H7 (cell line): ENCODE measurements at places on chromosomes 3 and 15.

DNA sequence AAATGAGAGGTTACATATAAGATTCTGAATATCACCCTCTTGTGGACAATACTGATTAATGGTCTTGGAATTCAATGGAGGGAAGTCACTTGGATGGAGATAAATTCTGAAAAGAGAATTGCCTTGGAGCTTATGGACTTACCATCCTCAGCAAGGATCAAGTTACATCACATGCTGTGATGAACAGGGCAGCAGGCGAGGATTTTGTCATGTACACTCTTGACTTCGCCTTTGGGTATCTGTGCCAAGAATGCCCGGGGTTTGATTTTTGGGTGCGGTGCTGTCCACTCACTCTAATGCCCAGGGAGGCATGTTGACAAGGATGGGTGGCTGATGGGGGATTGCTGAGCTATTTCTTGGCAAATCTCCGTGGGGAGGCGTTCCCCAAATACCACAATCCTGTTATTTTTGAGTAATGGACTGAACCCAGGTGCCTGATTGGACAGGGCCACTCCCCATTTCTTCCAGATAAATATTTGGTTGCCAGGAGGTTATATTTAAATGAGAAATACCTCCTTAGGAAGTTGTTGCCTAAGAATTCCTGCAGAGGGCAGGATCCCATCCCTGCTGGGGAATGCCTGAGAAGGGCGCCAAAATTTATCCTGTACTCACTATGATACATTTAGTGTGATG lies 96.3 kb downstream of the TPRG1 start:
- DNase-seq = peak; percentile 38

DNA sequence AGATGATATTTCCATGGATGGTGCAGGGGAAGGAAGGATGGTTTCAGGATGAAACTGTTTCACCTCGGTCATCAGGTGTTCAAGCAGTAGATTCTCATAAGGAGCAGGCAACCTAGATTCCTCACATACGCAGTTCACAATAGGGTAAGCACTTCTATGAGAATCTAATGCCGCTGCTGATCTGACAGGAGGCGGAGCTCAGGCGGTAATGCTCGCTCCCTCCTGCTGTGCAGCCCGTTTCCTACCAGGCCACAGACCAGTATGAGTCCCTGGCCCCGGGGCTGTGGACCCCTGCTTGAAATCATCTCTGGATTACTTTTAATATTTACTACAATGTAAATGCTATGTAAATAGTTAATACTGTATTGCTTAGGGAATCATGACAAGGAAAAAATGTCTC lies 241.8 kb downstream of the ROBO2 start:
- DNase-seq = no peak

- no peak for DNase-seq
Observed at GRCh38 chr3:69563981-69564380, 175.3 kb upstream of the MITF start.

- DNase-seq = no peak
Observed at GRCh38 chr3:183069086-183069485, 30.2 kb downstream of the MCCC1 start.

DNA sequence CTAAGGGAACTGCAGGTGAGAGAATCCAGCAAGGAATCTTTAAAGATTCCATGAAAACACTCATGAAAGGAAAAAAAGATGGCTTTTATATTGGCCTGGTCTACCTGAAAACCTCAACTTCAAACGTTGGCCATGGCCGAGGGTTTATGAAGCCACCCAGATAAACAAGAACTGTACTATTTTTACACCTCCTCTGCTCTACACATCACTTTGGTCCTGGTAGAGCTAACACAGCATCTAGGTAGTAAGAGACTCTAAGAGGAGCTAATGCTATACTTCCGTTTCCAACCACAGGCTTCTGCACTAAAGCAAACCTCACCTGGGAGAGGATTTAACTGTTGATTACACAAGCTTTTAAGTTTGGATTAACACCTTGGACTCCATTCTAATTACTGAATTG lies 466.2 kb downstream of the FGF12 start:
- no peak for DNase-seq

- DNase-seq = no peak
Observed at GRCh38 chr15:35088329-35088728, 3.2 kb upstream of the NANOGP8 start.

- DNase-seq = no peak
Observed at GRCh38 chr3:70565861-70566260, 253.4 kb upstream of the MDFIC2 start.

DNA sequence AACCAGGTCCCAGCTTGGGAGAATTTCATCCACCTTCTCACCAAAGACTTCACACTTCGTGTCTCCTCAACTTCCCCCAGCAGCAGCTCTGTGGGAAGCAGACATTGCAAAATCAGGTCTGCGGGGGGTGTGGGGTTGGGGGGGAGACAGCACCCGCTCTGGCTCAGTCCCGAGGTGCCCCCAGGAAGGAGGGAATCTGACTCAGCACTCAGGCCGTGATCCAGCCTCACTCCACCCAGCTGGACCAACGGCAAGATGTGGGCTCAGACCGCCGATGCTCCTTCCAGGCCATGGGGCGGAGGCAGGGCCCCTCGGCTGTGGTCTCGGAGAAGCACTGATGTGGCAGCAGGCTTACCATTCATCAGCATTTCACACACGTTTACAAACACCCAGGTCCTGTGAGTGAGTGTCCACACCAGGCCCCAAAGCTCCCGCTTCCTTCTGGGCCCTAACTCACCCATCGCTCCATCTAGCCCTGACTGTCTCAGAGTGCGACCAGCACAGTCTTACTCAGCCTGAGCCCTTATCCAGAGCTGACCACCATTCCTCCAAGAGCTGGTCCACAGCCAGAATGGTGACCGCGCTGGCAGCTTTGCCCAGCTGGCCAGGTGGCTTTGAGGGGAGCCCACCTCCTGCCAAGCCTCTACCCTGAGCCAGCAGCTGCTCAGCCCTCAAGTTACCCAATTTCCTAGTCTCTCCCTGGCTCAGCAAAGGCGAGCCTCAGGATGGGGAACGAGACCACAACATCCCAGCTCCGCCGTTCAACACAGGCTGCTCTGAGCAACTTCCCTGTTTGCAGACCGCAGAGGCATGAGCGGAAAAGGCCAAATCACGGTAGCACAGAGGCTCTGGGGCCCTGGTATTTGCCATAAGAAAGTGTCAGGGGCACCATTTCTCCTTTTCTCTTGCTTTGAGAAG lies 3.3 kb downstream of the STAB1 start:
- DNase-seq = no peak

GRCh38 chr3:101802179-101802578 lies 23.2 kb downstream of the NXPE3 start:
- DNase-seq = no peak
